Lower lobe of right lung (tissue), 2 donors: ENCODE measurements at places on chromosomes 11 and 22. TPM values are rescaled to one million over a fixed set of nuclear protein-coding genes. Genes with fewer than 3 reads are reported as not detected.

- peaks cover 51% of the 10 kb centered on the region for H3K4me1 ChIP-seq
- H3K36me3 ChIP-seq, result no peaks in the 10 kb centered on the region
- H3K27ac ChIP-seq, result peak overlapping the region; percentile 95
- peaks cover 7% of the 10 kb centered on the region for H3K27me3 ChIP-seq
- peak overlapping the region; percentile 71 for H3K4me3 ChIP-seq
Measured at GRCh38 chr22:40043081-40043480, 48.3 kb downstream of the FAM83F start.

DNA sequence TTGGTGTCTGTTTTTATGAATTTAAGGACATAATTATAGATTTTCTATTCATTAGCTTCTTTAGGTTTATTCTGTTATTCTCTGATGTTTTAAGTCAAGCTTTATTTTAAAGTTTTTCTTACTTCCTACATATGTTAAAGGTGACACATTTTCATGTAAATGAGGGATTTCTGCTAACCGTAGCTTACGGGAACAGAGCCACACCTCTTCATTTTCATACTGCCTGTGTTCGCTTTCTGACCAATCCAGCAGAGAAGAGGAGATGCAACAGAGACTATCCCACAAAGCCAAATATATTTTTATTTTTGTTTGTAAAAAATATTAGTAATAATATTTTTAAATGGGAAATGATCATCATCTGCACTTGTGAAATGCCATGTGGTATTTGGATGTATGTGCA is 774.1 kb downstream of the BRD1 start:
- H3K36me3 ChIP-seq, result no peaks in the 10 kb centered on the region
- no peaks in the 10 kb centered on the region for H3K4me1 ChIP-seq
- no peak overlapping the region for H3K4me3 ChIP-seq
- H3K27ac ChIP-seq, result no peak overlapping the region
- peaks cover 11% of the 10 kb centered on the region for H3K27me3 ChIP-seq

- H3K27me3 ChIP-seq, result no peaks in the 10 kb centered on the region
- no peaks in the 10 kb centered on the region for H3K36me3 ChIP-seq
- peaks cover 11% of the 10 kb centered on the region for H3K4me1 ChIP-seq
- H3K4me3 ChIP-seq, result no peak overlapping the region
- DNase-seq, result no peak
Measured at GRCh38 chr11:75625021-75625420, 43.8 kb downstream of the MAP6 start.

Gene OR51B2
- not detected for total RNA-seq

Gene MYRF
- 37.9 TPM for total RNA-seq

Gene OR51I1
- total RNA-seq, result 0.41 TPM

GRCh38 chr11:119115484-119116234 is 5.7 kb upstream of the HINFP start:
- H3K36me3 ChIP-seq, result peaks cover 63% of the 10 kb centered on the region
- peak overlapping the region; percentile 68 for H3K27ac ChIP-seq
- H3K4me3 ChIP-seq, result peak overlapping the region; percentile 23

Gene SLC22A12
- total RNA-seq, result not detected

DNA sequence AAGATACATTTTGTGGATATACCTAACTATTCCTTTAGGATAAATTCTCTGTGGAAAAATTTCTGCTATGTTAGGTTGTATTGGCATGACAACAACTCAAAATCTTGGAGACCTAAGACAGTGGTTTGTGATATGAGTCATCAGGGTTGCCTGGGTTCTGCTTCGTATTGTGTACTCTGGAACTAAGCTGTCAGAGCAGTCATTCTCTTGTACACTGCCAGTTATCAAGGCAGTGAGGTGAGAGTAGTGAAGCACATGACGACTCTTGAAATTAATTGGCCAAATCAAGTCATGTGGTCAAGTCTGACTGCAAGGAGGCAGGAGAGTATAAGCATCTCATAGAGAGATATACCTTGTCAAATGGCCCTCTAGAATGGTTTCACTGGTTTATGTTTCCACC is 104.4 kb downstream of the FANCF start:
- H3K27me3 ChIP-seq, result no peaks in the 10 kb centered on the region
- no peak for DNase-seq
- H3K4me3 ChIP-seq, result no peak overlapping the region
- no peak overlapping the region for H3K27ac ChIP-seq
- no peaks in the 10 kb centered on the region for H3K36me3 ChIP-seq

Gene SEPTIN3
- 2.5 TPM for total RNA-seq

GRCh38 chr11:66956689-66957290 is 1.4 kb downstream of the PC start:
- H3K27me3 ChIP-seq, result no peaks in the 10 kb centered on the region
- H3K27ac ChIP-seq, result no peak overlapping the region
- peak; percentile 57 for DNase-seq
- H3K4me3 ChIP-seq, result no peak overlapping the region

Gene DEPDC7
- 0.71 TPM for total RNA-seq

GRCh38 chr11:126624506-126624905 is 269.0 kb downstream of the ST3GAL4 start:
- DNase-seq, result no peak
- no peak overlapping the region for H3K4me3 ChIP-seq
- no peaks in the 10 kb centered on the region for H3K4me1 ChIP-seq
- H3K36me3 ChIP-seq, result no peaks in the 10 kb centered on the region
- H3K27ac ChIP-seq, result no peak overlapping the region

- H3K36me3 ChIP-seq, result peaks cover 8% of the 10 kb centered on the region
- H3K4me3 ChIP-seq, result no peak overlapping the region
Measured at GRCh38 chr22:29757096-29757495, 9.7 kb downstream of the ZMAT5 start.

Gene MS4A4A
- total RNA-seq, result 89.5 TPM

GRCh38 chr11:65357856-65358356 is 3.4 kb downstream of the TIGD3 start:
- no peak for DNase-seq
- H3K4me1 ChIP-seq, result peaks cover 22% of the 10 kb centered on the region

Gene OR51E1
- not detected for total RNA-seq

Gene LDHAL6A
- not detected for total RNA-seq

- H3K27me3 ChIP-seq, result no peaks in the 10 kb centered on the region
- H3K4me1 ChIP-seq, result no peaks in the 10 kb centered on the region
- no peak overlapping the region for H3K27ac ChIP-seq
- no peak for DNase-seq
- no peaks in the 10 kb centered on the region for H3K36me3 ChIP-seq
- H3K4me3 ChIP-seq, result no peak overlapping the region
Measured at GRCh38 chr11:27018902-27019529, 21.6 kb upstream of the BBOX1 start.
